ENCODE measurements at places on chromosomes 11 and 22.
A peak's percentile ranks its signal among the peaks of the same experiment; 100 is the strongest.

DNA sequence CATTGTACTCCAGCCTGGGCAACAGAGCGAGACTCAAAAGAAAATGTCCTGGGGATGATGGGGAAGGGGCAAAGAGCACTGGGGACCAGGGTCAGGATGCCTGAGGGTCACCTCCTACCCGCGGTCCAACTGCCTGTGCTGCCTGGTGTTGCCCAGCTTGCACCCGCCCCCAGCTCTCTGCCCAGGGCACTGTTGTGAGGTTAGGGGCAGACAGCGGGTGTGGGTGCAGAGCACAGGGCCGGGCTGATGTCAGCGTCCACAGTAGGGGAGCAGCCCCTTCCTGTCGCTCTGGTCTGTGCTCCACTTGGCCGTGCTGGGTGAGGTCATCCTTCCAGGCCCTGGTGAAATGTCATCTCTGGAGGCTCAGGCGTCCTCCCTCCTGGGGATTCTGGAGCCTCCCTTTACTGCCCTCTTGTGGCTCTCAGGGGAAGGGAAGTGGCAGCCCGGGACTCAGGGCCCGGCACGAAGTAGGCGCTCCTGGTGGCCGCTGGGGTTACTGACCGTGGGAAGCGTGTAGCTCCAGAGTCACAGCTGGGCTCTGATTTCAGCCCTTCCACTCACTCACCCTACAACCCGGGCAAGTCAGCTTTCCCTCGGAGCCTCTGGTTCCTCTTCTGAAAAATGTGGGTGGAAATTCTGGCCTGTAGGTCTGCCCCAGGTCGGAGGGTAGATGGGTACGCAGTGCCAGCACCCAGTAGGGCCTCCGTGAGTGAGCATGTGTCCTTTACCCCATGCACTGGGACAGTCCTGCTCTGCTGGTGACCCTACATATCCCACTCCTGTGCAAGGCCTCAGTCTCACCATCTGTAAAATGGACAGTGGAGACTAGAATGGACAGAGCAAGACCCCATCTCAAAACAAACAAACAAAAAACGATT is 17.3 kb upstream of the PRR5 start:
- DNase-seq: peak; percentile 77

- no peak for DNase-seq
Observed at GRCh38 chr11:65648997-65649493, 11.1 kb downstream of the SIPA1 start.

- no peak for DNase-seq
Observed at GRCh38 chr22:39367035-39367434, 17.2 kb downstream of the SYNGR1 start.

- no peak for DNase-seq
Observed at GRCh38 chr22:49351761-49352227, 475.9 kb downstream of the BRD1 start.

- no peak for DNase-seq
Observed at GRCh38 chr11:92811341-92811740, 158.1 kb upstream of the MTNR1B start.

- no peak for DNase-seq
Observed at GRCh38 chr11:22666688-22667439, 453 bp downstream of the GAS2 start.

GRCh38 chr22:50701428-50702154 is 29.0 kb downstream of the SHANK3 start:
- no peak for DNase-seq

DNA sequence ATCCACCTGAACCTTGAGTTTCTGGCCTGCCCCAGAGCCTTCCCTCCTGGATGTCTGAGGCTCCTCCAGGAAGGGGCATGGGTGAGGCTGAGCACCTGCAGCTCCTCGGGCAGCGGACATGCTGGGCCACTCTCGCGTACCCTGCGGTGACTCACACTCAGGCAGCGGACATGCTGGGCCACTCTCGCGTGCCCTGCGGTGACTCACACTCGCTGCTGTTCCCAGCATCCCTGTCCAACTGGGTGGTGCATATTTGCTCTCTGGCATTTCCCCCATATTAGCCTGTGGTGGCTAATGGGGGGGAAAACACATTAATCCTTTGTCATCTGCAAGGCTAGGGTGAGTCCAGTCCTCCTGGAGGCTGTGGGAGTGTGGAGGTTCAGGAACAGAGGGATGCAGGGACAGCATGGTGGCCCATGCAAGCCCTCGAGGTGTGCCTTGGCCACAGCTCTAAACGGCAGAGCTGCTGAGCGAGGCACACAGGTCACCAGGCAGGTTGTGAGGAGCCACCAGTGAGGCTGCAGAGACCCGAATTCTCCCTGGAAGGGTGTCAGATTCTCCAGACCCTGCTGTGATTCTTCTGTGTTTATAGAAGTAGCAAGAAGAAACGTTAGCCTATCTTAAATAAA is 728.1 kb downstream of the BRD1 start:
- DNase-seq: peak; percentile 5

GRCh38 chr11:111334532-111335502 is 36.5 kb downstream of the POU2AF3 start:
- no peak for DNase-seq

GRCh38 chr11:28017816-28018215 is 90.1 kb downstream of the KIF18A start:
- DNase-seq: no peak

GRCh38 chr11:81787584-81788049 is 946.0 kb downstream of the FAM181B start:
- no peak for DNase-seq

GRCh38 chr11:57459164-57460021 is 935 bp upstream of the RTN4RL2 start:
- DNase-seq: no peak

DNA sequence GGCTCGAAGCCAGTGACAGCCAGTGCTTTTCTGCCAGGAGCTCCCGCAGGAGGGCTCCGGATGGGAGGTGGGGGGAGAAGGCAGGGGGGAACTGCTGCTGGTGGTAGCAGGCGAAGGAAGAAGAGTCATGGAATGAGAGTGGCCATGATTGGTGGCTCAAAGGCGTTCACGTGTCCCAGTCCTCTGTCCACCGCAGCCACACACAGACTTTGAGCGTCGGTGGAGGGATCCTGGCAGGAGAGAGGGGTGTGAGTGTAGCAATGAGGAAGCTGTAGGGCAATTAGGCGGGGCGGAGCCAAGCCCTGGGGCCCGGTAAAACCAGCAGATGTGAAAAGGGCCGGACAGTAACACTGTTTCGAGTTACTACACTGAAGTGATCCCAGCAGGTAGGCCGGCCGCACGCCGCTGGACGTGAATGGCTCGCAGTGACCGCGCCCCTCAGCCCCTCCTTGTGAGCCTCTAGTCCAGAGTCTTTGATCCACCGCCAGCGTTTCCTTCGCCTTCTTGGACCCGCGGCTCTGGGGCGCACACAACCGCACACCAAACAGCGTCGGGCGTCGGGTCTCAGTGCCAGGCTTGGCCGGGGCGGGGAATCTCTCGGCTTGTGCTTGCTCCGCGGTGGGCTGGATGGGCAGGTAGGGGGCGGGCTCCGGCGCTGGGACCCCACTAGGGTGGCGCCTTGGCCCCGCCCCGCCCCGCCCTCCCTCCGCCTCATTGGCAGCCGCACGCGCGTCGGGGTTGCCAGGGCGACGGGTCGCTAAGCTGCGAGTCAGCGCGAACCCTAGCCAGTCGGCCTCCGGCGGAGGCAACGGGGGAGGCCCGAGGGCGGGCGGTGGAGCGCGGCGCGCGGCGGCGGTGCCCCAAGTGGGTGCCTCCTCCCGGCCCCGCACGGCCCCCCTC is at the start of gene LRRC10B:
LRRC10B (plus strand) TSS at position 788 of the 900 bp plus-strand sequence. CDS start 250 bp downstream, outside the sequence.
- DNase-seq: no peak

DNA sequence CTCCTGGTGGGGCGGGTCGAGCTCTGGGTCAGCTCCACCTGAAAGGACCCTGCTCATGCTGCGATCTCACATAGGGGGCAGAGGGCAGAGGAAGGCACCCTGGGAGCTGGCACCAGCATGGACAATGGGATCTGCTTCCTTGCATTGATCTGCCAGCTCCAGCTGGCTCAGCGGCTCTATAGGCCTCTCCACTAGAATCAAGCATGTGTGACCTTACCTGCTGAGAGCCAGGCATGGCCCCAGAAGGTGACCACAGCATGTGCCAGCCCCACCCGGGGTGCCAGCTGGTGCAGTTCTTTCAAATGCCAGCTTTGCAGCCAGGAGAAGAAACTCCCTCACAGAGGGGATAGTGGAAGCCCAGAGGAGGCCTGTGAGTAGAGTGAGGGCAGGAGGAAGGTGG is 22.0 kb upstream of the KLHL35 start:
- DNase-seq: no peak

GRCh38 chr11:110509472-110509871 is 79.7 kb downstream of the FDX1 start:
- DNase-seq: no peak

GRCh38 chr11:112655371-112655770 is 305.8 kb upstream of the NCAM1 start:
- DNase-seq: no peak
